Progenitor cell of endocrine pancreas (in vitro differentiated cells): ENCODE measurements at places on chromosomes 7 and 10. TPM values are rescaled to one million over a fixed set of nuclear protein-coding genes. Genes with fewer than 3 reads are reported as not detected.

The TMEM236 gene
- 0.07 TPM in 2 replicates for total RNA-seq

The STEAP1B gene
- 0.89 and 1.2 TPM in 2 replicates for total RNA-seq

The HEPACAM2 gene
- total RNA-seq: 27.4 and 31.7 TPM in 2 replicates

The RNF32 gene
- total RNA-seq: 1.6 and 2.8 TPM in 2 replicates

The PRLHR gene
- total RNA-seq: 1.5 and 1.7 TPM in 2 replicates
